ENCODE measurements at places on chromosomes 11 and 22.
A peak's percentile ranks its signal among the peaks of the same experiment; 100 is the strongest.

DNA sequence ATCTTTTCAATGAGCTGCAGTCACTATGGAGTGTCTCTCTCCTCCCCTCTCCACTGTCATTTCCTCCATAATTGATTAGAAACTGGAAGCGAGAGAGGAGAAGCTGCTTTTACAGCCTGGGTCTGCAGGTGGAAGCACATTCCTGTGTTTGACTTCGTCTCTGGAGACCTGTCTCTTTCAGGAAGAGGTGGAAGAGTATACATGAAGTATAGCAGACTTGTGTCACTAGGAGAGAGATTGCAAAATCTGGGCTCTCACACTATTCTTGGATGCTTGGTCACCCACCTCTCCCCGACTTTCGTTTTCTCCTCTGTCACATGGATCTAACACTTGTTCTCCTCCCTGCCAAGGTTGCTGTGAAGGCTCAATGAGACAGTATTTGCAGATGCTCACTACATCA, 323.3 kb downstream of the NTM start:
- DNase-seq = no peak

DNA sequence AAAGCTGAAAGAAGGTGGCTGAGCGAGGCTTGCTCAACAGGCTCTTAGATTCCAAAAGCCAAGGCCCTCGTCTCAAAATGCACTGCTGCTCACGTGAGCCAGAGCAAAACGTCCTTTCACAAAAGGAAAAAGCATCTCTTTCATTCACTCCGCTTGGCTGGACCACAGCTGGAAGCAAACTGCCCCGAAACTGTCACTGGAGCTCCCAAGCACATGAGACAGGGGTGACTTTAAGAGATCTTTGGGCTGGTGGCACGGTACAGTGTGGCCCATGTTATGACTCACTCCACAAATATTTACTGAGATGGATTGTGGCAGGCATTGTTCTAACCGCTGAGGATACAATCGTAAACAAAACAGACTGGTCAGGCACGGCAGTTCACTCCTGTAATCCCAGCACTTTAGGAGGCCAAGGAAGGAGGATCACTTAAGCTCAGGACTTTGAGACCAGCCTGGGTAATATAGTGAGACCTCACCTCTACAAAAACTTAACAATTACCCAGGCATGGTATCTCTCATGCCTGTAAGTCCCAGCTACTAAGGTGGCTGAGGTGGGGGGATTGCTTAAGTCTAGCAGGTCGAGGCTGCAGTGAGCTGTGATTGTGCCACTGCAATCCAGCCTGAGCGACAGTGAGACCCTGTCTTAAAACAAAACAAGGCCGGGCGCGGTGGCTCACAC, 3.6 kb downstream of the PLA2G6 start:
- peak; percentile 98 for DNase-seq

DNA sequence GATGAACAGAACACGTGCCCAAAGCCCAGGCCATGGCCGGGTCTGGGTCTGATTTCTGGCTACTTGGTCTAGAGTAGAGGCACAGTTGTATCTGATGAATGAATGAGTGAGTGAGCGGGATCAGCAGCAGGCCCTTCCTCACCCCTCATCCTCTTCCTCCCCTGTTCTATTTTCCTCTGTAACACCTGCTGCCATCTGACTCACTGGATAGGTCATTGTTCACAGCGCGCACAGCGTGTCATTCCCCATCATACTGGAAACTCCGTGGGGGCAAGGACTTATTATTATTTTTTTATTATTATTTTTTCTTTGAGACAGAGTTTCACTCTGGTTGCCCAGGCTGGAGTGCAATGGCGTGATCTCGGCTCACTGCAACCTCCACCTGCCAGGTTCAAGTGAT, 13.9 kb downstream of the NCF4 start:
- DNase-seq = no peak

DNA sequence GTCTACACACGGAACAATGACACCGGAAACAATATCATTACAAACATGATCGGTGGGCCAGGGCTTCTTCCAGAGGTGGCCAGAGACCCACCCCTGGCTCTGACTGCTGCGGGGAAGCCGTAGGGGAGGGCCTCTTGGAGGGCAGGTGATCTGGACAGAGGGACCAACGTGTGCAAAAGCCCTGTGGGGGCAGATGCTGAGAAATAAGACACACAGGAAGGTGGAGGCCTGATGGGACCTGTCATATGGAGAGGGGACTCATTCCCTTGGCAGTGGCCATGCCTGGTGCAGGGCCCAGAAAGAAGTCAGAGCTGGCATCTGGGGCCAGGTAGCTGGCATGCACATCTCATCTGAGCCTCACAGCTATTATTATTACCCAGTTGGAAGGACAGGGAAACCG, 1.1 kb downstream of the ALDH3B2 start:
- DNase-seq = no peak

- no peak for DNase-seq
These were observed 294.4 kb downstream of the MN1 start for GRCh38 chr22:27507111-27507611.

DNA sequence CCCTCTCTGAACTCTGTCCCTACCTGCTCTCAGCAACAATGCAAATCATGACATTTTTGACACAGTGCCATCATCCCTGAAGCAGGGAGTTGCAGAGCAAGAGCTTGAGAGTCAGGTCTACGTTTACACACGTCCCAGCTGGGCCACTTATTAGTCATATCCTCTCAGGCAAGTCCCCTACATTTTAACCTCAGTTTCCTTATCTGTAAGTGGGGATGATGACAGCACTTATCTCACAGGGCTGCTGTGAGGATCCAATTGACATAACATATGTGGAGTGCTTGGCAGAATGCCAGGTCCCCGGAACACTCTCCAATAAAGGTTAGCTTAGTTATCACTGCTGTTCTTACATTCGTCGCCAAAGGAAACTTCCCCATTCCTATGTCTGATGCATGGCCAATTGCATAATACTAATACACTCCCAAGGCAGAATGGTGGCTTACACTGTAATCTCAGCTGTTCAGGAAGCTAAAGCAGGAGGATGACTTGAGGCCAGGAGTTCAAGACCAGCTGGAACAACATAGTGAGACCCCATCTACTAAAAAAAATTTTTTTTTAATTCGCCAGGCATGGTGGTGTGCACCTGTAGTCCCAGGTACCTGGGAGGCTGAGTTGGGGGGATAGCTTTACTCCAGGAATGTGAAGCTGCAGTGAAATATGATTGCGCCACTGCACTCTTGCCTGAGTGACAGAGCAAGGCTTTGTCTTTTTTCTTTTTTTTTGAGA, 16.6 kb downstream of the ASCC2 start:
- DNase-seq = no peak

- DNase-seq = peak; percentile 74
These were observed 62.4 kb upstream of the ZBED5 start for GRCh38 chr11:10920205-10920604.

GRCh38 chr11:110174645-110175310, 81.6 kb downstream of the ZC3H12C start:
- DNase-seq = no peak

- no peak for DNase-seq
These were observed 31.7 kb upstream of the TMPRSS4 start for GRCh38 chr11:118045191-118045590.

DNA sequence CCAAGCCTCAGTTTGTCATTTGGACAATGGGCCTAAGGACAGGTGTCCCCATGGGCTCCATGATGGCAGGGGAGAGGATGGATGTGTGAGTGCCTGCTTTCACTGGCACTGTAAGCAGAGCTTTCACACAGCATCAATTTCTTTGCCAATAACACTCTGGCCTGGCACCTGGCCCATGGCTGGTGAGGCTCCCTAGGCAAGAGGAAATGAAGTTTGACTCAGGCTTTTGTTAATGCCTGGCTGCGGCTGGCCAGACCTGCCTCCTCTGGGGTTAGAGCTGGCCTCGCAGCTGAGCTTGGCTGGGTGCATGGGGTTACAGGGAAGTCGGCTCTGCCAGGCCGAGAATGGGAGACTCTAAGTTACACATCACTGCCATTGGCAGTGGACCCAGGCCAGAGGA, 30.0 kb upstream of the SEZ6L start:
- DNase-seq = peak; percentile 2

GRCh38 chr22:22424210-22424800, 84.2 kb downstream of the ZNF280B start:
- peak; percentile 95 for DNase-seq

DNA sequence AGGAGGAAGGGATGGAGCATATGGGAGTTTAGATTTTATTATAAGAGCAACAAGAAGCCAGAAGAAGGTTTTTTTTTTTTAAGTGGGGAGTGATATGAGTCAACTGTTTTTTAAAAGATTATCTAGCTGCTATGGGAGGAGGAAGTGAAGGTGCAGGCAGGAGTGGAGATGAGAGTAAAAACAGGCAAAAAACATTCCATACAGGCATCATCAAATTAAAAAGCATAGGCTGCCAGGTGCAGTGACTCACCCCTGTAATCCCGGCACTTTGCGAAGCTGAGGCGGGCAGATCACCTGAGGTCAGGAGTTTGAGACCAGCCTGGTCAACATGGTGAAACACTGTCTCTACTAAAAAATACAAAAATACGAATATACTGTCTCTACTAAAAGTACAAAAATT, 368.4 kb upstream of the MTNR1B start:
- DNase-seq = no peak

DNA sequence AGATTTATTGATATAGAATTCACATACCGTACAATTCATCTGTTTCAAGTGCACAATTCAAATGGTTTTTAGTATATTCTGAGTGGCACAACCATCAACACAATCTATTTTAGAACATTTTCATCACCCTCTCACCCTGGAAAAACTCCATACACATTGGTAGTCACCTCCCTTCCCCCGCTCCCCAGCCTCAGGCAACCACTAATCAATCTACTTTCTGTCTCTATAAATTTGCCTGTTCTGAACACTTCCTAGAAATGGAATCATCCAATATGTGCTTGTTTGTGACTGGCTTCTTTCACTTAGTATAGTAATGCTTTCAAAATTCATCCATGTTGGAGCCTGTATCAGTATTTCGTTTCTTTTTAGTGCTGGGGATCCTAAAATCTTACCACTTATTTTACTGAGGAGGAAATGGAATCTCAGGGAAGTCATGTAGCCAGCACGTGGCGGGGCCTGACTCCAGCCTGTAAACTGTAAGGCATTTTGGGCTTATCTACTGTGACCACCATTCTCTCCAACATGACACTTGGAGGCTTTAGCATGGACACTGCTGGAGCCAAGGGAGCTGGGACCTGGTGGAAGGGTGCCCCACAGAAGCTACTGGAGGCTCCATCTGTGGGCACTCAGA, 905 bp upstream of the UCP3 start:
- no peak for DNase-seq

All from myocyte (in vitro differentiated cells).